ENCODE measurements at places on chromosomes 4 and X.
A peak's percentile ranks its signal among the peaks of the same experiment; 100 is the strongest.

GRCh38 chr4:137467537-137467936, 64.8 kb downstream of the PCDH18 start:
- DNase-seq = no peak

GRCh38 chrX:19893727-19894126, 6.3 kb upstream of the SH3KBP1 start:
- no peak for DNase-seq

DNA sequence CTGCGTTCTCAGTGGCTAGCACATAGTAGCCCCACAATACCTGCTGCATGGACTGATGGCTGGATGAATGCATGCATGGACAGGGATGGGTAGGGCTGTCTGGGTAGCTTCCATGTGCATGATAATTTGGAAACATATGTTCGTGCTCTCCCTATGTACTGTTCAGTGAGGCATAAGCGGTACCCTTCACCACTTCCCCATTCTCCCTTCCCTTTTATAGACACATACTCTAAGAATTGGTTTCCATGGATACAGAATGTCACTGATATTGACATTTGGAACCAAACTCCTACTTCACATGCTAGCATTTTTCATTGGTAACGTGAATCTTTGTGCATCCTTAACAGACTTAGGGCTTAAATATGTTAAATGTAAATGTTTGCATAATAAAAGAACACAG, 20.4 kb downstream of the USP46 start:
- no peak for DNase-seq

DNA sequence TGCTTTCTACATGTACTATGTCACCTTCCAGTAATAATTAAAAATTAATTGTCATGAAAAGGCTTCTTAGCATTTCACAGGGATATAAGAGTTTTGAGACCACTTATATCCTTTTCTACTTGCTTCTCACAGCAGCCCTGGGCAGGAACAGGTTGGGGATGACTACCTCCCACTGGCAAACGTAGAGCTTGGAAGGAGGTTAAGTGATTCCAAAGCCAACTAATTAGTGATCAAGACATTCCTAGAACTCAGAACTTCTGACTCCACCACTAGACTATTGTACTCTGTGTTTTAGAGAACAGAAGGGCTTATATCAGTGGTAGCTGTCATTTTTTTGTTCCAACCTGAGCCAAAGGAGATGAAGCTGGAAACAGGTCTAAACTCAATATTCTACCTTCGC, 364.5 kb upstream of the BOD1L1 start:
- no peak for DNase-seq

DNA sequence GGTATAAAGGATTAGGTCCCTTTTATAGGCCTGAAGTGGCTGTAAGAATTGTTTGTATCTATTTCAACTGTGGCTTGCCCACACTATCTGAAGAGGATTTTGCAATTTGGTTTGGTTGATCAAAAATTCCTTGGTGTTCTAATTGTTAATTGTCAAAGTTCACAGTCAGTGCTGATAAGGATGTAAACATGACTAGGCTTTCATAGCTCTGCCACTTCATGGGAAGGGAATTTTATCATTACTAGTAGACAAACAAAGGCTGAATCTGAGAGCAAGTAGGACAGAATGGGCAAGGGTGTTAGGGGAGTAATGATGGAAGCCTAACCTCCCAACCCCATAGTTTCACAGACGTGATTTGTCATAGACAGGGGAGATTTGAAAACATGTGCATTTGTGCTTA, 1131.7 kb downstream of the SH3BGRL start:
- DNase-seq = no peak

DNA sequence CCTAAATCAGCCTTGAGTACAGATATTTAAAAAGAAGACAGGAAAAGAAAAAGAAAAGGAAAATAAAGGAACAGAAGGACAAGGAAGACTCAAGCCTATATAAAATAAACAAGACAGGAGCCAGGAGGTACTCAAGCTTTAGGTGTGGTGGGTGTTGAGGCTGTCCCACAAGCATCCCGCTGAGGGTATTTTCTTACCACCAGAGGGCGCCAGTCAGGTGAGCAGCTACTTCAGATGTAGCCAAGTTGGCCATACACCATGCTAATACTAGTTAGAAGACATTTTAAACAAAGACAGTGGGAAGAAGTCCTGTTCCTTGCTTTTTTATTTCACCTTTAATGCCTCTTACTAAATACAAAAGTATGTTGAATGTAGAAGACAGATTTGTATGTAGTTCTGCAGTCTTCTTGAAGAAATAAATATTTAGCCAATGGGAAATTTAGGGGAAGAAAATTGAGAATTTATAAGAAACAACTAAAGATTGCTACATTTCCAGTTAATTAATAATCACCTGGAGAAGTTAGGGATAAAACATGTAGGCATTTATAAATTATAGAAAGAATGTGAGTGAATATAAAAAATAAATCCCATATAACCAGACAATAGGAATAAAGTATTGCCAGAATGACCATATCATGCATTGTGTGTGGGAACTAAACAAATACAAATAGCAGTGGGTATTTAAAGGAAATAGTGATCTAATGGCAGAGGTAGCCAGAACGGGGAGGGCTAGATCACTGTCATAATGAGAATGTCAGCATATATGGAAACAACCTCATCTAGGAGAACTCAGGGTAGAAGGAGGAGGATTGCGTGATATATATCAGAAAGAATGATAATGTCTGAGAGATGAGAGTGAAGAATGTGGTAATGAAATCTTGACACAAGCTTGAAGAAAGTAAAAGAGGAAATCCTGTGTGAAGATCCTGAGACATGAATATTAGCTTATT, 71.0 kb downstream of the MTHFD2L start:
- peak; percentile 15 for DNase-seq

- no peak for DNase-seq
Measured at GRCh38 chrX:14932136-14932535, 58.9 kb downstream of the MOSPD2 start.

DNA sequence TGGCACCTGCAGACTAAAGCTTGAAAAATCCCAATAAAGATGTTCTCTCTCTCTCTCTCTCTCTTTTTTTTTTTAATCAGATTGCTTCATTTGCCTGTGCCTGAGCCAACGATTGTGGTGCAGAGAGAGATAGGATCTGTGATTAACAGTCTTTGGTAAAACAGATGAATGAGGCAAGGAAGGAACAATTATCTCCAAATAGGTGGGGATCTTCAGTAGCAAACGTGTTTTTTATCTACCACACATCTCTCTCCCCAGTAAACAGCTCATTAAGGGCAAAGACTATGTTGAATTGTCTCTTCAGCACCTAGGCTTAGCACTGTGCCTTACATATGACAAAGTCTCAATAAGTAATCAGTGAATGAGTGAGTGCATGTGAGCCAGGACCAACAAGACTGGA, 96.3 kb downstream of the SMIM20 start:
- no peak for DNase-seq

- no peak for DNase-seq
Measured at GRCh38 chr4:76974150-76974549, 24.6 kb downstream of the SEPTIN11 start.

- DNase-seq = no peak
Measured at GRCh38 chr4:14059006-14059405, 431.5 kb upstream of the BOD1L1 start.

- no peak for DNase-seq
Measured at GRCh38 chr4:151658959-151659600, 101.7 kb downstream of the GATB start.

DNA sequence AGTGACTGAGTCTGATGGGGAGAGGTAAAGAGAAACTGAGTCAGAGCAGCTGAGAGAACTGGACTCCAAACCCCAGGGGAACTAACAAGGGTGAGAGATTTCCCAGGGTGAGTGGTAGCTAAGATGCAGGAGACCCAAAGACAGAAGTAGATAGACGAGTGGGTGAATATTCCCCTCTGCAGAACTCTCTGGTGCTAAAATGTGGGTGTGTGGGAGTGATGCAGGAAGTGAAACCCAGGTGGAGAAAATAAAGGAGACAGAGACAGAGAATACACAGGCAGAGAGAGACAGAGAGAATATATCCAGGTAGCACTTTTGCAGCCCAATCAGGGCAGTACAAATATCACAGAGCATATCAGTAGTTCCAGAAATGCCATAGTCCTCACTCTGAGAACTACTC, 212.5 kb upstream of the ZIC3 start:
- no peak for DNase-seq

DNA sequence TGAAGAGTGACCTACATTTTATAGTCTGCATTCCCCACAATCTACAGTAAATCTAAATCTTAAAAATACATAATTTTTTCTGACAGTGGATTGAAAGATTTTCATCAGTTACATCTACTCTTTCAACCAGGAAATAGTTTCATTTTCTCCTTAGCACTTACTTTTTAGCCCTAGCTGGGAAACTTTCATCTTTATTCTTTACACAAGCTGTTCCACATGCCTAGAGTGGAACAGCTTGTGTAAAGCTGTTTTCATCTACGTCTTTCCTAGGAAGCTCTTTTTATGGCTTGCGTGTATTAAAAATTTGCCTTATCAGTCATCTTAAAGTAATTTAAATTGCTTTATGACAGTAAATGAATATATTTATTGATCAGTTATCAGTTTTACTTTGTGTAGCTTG, 40.5 kb downstream of the RBPJ start:
- DNase-seq = no peak

DNA sequence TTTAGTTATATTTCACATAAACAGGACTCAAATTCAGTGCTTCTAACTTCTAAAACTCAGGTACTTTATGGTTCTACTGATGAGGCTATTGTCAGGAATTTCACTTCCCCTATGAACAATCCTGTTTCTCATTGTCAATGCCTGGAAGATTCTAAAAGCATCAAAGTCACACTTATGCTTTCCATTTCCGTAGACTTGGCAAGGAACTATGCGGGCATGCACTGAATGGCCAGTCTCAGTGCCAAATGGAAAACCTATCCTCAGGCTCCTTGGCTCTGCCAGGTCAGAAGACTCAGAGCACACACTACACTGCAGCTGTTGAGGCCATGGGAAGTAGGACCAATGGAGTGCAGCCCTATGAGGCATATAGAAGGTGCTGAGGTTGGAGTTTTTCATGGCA, 97.0 kb upstream of the PTPN13 start:
- no peak for DNase-seq
